ENCODE measurements at places on chromosomes 1 and 21.

DNA sequence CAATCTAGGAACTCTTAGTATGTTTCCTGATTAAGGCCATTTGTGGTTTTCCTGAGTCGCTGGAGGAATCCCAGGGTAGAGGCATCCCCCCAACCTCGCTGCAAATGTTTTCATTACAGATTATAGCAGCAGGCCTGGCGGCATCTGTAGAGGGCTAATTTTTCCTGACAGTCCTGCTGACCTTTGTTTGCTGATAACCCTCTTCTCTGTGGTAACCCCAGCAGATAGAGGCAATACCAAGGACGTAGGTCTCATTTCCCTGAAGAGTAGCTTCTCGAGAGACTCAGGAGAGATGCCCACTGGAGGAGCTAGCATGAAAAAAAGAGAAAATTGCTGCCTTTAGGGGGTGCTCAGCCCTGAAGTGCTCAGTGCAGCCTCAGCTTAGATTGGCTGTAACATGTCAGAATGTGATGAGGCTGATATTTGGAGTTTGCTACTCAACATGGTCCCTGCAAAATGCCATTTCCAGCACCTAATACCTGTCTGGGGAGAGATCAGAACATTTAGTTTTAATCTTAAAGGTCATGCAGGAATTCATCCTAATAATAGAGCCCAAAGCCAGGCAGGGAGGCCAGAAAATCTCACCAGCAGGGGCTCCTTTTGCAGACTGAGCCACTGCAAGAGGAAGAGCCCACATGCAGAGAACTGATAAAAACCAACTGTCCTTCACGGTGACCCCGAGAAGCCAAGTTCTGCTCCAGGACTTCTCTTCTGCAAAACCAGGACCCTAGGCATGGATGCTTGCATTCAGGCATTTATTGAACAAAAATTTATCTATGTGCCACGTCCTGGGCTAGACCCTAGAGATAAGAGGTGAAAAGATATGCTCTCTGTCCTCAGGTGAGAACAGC, 184.5 kb downstream of the KAZN start:
- DNase-seq: no peak

DNA sequence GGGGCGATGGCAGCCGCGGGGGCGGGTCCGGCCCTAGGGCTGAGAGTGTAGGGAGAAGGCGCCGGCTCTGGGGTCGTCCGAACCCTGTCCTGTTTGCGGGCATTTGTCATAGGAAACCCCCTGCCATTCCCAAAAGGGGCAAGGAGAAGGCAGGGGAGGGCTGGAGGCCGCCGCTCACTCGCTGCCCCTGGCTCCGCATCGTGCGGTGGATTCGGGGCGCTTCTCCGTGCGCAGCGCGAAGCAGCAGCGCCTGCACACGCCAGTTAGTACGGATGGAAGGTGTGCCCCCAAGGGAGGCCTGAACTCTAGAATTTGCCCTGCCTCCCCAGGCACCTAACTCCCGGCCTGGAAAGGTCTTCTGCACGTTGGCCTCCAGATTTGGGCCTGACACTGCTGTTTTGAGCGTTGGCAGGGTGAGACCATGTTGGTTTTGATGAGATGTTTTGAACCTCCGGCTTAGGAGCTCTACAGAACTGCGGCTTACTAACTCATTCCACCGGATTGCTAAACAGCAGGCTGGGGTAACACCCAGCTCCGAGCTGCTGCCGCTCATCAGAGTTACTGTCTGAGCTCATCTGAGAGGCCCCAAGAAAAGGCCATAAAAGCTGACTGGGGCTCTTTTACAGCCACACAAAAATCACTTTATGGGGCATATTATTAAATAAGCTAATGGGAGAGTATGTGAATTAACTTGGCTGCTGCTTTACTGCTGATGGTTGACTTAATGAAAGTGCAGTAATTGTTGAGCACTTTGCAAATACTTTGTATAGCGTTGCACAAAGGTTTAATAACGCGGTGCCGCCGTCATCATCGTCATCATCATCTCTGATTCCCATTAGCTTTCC, 987 bp downstream of the GPR137B start:
- DNase-seq: no peak

DNA sequence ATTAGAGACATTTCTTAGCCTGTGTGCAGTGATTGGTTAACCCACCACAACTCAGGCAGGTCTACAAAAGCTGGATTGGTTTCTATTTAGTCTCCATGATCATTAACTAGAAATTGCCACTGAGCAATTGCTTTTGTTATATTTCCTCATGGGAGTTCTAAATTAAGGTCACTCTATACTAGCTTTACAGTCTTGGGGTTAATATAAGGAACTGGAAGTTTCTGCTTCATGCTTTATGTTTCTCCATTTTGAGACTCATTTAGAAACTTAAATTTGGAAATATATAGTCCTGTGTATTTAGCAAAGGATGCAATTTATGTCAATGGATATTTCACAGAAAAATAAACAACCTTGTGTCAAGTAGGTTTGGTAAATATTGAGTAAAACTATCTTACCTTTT, 137.5 kb downstream of the HLX start:
- DNase-seq: no peak

DNA sequence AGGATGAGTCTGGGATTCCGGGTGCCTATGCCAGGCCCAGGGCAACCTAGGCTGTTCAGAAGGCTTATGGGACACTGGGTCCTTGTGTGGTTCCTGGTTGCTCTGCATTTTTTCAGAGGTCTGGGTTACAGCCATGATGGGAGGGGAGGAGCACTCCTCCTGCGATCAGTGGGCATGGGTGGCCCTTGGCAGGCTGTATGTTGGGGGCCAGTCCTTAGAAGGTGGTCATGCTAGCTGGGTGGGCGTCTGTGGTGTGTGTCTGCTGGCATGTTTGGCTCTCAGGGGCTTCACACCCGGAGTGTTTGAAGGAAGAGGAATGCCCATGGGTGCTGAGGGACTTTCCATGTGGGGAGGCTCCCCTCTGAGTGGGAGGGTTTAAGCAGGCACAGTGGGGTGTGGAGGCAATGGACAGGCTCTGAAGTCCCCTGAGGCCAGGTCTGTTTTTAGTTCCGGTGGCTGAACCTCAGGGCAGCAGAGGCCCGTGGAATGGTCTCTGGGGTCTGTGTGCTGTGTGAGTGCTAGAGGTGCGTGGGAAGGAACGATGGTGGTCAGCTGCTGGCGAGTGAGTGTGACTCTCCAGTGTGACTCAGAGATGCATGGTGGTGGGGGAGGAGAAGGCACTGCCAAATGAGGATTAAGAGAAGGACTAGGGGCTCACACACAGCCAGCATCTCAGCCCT, 25.3 kb downstream of the CACNA1E start:
- no peak for DNase-seq

- DNase-seq: no peak
Observed at GRCh38 chr1:109636201-109636952, 16.7 kb downstream of the AMPD2 start.

- no peak for DNase-seq
Observed at GRCh38 chr1:97139512-97139911, 417.9 kb downstream of the PTBP2 start.

GRCh38 chr1:153534226-153534924, 1.4 kb downstream of the S100A6 start:
- DNase-seq: no peak

DNA sequence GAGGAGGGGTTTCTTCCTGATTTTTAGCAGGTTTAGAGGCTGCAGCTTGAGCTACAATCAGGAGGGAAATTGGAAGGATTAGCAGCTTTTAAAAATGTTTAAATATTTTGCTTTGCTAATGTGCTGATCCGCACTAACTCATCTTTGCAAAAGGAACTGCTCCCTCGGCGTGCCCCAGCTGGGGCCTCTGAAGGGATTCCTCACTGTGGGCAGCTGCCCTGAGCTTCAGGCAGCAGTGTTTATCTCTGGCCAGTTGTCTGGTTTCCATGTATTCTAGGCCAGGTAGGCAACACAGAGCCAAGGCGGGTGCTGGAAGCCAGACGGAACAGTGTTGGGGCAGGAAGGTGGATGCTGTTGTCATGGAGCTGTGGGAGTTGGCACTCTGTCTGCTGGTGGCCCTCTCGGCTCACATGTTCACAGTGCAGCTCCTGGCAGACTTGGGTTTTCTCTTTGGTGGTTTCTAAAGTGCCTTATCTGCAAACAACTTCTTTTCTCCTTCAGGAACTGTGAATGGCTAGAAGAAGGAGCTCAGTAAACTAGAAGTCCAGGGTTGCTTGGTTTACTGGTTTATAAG, 18.9 kb downstream of the NECAP2 start:
- no peak for DNase-seq

GRCh38 chr1:195740862-195741261, 867.4 kb downstream of the KCNT2 start:
- DNase-seq: no peak

DNA sequence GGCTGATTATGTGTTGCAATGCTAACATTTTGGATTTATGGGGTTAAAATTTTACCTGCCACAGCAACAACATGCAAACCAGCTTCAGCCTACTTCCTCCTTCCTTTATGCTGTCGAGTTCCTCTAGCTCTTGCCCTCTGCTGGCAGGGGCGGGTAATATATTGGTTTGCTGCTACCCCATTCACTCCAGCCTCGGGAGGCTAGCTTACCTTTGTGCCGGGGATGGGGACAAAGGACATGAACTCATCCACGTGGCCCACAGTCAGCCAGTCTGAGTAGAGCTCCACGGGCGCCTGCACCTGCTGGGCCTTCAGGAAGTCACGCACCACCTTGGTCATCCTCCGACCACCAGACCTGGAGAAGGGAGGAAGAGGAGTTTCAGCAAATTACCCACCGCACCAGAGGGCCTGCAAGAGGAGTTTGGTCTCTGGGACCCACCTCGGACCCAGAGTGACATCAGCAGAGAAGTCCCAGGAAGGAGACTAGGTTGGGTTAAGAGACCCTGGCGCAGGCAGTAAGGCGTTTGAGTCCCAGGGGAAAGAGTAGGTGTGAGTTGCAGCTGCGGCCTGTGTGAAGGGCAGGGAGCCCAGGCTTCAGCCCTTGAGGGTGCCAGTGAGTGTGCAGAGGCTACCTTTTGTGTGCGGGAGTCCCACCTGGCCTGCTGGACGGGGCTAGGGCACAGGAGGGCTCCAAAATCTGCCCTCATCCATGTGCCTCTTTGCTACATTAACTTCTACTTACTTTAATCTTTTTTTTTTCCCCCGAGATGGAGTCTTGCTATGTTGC, 21.8 kb upstream of the SDHB start:
- no peak for DNase-seq

DNA sequence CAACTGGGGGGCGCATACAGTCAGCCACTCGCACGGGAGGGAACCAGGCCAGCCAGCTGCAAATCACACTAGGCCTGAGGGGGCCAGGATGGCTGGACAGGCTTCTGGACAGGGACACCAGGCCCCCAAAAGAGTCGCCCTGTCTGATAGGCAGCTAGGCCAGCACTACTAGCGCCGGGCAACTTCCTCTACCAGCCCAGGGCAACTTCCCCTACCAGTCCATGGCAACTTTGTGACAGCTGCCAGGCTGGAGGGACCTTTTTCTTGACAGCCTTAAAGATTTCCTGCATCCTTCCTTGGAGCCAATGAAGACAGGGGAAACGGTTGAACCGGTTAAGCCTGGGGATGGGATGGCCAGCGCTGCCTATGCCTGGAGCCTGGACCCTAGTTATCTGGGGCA, 5.1 kb downstream of the IFFO2 start:
- no peak for DNase-seq

DNA sequence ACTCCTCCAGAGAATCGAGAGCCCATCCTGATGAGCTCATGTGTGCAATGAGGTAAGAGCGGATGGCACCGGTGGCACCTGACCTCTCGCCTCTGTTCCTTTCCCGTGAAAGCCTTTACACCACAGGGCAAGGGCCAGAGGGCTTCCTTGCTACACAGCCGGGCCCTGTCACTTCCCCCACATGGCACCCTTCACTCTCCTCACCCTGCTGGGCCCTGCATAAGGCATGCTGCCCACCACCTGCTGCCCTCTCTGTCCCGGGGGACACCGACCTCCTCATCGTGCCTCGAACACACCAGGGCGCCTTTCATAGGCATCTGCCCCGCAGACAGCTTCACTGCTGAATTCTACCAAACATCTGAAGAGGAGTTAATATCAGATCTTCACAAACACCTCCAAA, 45.1 kb upstream of the C1orf174 start:
- DNase-seq: no peak

GRCh38 chr1:109818271-109818987, 54.7 kb upstream of the EPS8L3 start:
- peak; percentile 74 for DNase-seq

GRCh38 chr1:52706136-52706670, 8.1 kb upstream of the COA7 start:
- no peak for DNase-seq

- DNase-seq: no peak
Observed at GRCh38 chr1:183497218-183497617, 24.9 kb downstream of the SMG7 start.

DNA sequence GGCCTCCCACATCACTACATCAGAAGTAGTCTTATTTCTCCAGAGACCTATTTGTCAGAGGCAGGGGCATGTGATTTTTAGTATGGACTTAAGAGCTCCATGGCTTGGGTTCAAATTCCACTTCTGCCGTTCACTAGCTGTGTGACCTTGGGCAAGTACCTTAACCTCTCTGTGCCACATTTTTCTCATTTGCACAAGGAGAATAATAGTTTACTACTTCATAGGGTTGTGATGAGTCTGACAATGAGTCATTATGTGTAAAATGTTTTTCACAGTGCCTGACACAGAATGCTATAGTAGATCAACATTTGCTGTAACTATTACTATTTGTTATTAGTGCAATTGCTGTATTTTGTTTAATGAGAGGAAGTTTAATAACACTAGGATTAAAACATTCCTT, 200.6 kb downstream of the PRDM2 start:
- no peak for DNase-seq

DNA sequence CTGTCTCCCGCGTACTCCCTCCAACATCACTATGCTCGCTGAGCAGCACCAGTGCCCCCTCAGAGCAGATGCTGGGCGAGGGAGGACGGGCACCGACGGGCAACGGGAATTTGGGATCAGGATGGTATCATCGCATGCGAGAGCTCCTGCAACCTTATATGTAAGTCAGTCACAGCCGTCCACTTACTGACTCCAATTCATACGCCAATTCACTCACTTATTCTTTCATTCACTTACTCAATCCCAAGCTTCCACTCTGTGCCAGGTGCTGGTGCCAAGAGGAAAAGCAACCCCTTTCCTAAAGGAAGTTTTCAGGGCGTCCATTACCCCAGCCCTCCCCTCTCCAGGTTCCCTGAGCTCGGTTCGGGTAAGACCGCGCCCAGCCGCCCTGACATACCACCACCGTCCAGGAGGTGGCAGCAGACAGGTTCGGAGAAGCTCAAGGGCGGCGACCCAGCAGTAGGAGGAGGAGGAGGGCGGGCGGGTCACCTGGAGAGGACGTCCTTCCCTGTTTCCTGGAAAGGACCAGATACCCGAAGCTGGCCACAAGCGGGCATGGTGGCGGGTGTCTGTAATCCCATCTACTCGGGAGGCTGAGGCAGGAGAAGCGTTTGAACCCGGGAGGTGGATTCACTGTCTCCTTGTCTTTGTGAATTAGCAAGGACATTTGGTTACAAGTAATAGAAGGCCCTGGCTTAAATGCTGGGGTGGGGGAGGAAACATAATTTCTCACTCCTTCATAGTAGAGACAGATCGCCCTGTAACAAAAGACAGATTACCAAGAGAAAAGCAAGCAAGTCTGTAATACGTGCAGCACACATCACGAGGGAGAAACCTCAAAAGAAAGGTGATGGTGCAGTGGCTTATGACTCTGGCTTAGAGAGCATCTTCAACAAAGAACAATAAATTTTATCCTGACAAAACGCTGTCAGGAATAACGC, 7.6 kb upstream of the IL22RA1 start:
- DNase-seq: peak; percentile 88
